Left ventricle myocardium superior (tissue), 1 donor: ENCODE measurements at places on chromosomes 4 and X.

DNA sequence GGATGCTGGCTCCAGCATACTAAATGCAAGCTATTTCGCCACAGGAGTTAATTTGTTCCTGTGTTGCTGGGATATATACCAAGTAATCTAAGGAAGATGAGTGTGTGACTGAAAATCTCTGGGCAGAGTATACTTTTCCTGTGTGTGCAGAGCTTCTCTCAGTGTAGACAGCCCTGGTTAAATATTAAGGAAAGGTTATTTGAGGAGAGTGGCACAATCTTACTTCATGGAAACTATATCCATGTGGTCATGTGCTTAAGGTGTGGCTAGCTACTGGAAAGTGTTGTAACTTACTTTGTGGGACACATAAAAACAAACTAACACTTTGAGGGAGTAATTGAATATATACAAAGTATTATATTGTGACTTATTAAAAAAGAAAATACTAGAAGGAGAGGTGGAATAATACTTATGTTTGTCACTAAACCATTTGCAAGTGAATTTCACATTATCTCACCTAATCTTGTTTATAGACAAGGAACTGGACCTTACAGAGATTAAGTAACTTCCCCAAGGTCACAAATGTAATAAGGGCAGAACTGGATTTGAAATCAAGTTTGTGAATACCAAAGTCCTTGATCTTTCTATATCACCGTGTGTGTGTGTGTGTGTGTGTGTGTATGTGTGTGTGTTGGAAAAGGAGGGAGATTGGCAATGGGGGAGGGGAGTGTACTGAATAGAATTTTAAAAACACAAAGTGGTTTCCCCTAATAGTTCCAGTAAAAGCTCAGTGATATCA, 408.2 kb upstream of the NR3C2 start:
- no peak for DNase-seq

DNA sequence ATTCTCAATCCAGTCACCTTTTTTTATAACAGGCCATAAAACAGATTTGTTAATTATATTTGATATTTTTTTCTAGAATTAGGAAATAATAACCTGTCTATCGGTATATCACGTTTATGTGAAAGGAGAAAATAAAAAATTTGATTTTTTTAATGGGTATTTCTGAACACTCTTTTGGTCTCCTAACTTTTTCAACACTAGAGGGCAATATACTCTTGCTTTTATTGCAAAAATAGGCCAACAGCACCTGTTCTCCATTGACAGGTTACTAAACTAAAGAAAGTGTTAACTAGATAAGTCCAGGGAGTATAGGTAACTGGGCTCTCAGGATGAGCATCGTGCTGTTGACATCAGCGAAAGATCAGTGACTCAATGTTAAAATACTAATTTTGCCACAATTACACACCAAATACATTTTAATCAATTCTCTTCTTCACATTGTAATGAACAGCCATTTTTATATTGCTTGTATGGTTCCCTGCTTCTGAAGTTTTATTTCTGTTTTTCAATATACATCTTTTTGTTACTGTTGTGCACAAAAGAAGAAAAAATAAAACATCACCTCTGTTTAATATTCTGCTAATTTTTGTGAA, 22.8 kb downstream of the NDST4 start:
- no peak for DNase-seq

DNA sequence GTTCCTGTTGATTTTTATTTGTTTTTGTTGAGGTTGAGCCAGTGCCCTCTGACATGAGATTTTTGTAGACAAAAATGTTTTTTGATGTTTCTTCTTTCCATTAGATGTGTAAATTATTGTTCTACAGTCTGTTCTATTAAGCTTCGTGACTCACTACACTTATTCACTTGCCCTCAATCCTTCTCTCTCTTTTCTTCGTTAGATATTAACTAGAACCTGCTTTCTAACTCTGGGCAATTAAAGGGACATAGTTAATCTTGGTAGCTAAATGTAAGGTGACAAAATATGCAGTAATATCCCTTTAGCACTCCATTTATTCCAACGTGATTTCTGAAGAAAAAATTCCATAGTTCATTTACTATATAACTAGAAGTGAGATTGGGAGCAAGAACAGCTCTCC, 333.9 kb downstream of the PDHA2 start:
- no peak for DNase-seq

DNA sequence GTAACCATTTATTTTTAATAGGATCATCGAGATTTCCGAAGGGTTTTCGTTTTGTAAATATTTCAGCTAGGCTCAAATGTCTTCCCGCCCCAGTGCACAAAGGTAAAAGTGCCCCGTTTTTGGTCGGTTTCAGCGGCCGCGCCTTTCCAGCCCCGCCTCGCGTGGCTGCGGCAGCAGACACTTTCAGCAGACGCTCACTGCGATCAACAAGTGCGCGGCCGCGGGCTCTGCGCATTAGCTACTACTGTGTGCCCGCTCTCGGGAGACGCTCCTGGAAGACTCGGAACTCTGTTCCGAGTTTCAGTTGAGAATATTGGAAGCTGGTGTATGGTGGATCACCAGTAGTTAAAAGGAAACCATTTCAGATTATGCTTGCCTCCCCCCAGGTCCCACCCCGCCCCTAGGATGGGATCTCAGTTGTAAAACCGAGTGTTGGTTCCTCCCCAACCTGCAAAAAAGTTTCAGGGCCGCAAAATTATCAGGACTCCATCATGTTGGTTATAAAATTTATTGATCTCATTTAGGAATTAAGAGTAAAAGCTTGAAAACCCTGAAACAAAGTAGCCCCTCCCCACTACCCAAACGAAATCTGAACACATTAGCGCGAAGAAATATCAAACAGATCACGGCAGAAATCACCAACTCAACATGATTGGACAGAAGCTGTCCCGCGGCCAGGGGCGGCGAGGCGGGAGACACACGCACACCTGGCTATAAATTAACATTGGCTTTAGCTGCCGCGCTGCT, 2.2 kb downstream of the SOX3 start:
- no peak for DNase-seq

- DNase-seq = no peak
Observed at GRCh38 chr4:56243107-56243506, 144.2 kb downstream of the AASDH start.

DNA sequence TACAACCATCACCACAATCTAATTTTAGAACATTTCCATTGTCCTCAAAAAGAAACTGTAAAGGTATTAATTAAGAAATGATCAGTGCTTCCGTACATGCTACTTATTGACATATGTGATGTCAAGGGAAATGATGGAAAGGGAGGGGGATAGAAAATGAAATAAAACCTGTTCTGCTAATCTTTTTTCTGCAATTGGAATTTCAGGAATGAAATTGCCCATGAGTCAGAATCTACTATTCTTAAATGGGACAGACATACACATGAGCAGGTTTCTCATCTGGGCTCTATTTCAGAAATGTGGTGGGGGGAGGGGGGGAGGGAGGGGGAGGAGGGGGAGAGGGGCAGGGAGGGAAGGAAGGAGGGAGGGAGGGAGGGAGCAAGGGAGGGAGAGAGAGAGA, 91.0 kb downstream of the SHROOM4 start:
- DNase-seq = no peak

- no peak for DNase-seq
Observed at GRCh38 chr4:5955856-5956255, 62.4 kb downstream of the C4orf50 start.

GRCh38 chr4:173573725-173574124, 43.7 kb upstream of the HAND2 start:
- DNase-seq = no peak

DNA sequence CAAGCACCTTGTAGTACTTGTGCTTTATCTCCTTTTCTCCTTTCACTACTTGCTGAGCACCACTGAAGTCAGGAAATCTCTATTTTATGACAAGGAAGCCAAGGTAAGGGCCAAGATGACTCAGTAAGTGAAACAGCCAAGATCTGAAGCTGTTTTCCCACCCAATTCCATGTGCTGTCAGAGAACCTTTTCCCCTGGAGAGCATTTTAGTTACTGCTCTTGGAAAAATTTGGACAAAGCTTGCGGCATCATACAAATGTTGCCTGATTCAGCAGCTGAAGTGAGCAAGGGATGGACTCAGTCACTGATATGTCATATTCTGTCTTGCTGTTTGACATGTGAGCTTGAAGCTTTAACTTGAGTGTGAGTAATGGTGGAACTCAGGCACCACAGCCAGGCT, 391.4 kb downstream of the RAB28 start:
- no peak for DNase-seq

DNA sequence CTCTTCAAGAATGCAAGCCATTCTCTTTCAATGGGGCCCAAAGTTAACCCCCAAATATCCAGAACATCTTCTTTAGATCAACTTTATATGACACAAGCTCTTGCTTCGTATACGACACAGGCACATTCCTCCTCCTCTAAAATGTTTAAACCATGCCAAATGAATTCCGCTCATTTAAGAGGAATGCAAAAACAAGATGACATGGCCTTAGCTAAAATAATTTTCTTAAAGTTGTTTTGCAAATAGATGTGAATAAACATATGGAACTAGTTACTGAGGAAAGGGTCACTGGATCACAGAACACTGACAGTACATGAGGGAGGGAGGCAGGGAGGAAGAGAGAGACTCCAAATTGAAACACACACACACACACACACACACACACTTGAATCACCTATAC, 97.4 kb downstream of the RASL11B start:
- DNase-seq = no peak

GRCh38 chr4:26001413-26001812, 87.4 kb downstream of the SMIM20 start:
- DNase-seq = no peak

- DNase-seq = no peak
Observed at GRCh38 chr4:41212616-41213203, 1.6 kb downstream of the APBB2 start.

DNA sequence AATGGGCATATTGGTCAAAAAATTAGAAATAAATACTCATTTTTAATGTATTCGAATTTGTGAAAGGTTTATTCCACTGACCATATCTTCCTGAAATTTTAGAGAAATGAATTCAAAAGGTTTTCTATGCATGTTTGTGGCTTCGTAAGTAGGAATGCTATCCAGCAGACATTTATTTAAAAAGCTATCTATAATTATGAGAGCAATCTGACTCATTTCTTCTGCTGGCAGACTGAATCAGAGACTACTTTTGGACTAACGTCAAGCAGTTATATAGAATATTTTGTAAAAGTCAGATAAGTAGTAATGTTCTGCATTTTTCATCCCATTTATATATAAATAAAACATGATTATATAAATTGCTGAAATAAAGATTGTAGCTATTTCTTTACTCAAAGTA, 125.0 kb downstream of the SPCS3 start:
- no peak for DNase-seq

GRCh38 chrX:8044947-8045346, 117.7 kb upstream of the PNPLA4 start:
- DNase-seq = no peak
